BE2C (cell line): ENCODE measurements at places on chromosomes 11 and 22.

GRCh38 chr22:21641417-21641788, 699 bp upstream of the SDF2L1 start:
- peak; percentile 44 for DNase-seq

DNA sequence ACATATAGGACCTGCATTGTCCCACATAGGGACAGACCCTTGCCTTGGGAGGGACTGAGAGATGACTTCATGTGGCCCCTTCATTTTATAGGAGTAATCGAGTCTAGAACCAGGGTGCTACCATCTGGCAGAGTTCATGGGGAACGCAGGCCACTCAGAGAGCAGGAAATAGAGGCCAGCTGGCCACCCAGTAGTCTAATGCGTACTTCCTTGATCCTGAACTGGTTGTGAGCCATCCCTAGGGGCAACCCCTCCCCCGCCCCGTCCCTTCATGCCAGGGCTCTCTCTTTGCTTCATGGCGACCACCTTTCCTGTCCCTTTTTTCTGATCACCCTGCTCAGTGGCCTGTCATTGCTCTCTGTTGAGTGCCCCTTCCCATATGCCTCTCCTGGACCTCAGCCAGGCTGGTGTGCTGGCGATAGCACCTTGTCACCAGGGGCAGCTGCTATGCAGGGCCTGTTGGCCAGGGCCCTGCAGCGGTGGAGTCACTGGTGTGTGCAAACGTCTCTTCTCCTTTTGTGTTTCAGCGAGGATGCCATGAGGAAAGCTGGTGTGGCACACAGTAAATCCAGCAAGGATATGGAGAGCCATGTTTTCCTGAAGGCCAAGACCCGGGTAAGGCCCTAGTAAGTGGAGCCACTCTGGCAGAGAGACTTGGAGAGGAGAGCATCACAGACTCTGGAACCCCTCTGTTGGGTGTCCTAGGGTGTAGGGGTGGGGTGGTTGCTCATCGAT, 29.3 kb downstream of the MED15 start:
- peak; percentile 96 for DNase-seq

DNA sequence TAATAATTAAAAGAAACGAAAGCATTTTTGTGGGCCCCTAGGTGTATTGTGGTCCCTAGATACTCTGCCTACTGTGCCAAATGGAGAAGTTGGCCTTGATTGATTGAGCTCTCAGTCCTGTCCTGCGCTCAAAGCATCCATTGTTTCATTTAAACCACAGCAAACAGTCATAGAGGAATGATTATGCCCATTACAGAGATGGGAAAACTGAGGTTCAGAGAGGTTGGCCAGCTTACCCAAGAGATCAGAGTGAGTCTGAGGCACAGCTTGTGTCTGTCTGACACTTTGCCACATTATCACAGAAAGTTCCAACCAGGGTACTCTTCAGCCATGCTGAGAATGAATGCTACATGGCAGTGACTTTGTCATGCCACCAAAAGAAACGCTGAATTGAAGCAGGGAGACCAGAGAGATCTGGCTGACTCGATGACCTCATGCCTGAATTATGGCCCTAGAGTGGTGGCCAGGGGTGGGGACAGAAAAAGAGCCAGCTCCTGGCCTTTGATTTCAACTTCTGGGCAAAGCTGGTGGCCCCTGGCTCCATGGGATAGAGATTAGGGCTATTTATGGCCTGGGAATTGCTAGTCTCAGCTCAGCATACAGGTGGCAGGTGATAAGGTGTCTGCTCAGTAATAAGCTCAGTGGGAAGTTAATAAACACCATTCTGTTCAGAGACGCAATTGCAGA, 180.5 kb downstream of the MIAT start:
- no peak for DNase-seq

DNA sequence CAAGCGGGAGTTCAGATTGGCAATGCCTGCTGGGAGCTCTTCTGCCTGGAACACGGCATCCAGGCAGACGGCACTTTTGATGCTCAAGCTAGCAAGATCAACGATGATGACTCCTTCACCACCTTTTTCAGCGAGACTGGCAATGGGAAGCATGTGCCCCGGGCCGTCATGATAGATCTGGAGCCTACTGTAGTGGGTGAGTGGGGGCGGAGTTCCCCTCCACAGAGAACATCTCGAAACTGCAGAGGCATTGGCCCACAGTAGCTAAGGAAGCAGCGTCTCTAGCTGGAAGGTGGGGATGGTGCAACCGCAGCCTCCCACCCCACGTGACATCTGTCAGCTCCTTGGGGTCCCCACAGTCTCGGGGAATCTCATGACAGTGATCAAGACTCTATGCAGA, 10.9 kb downstream of the TUBA8 start:
- DNase-seq, result no peak

DNA sequence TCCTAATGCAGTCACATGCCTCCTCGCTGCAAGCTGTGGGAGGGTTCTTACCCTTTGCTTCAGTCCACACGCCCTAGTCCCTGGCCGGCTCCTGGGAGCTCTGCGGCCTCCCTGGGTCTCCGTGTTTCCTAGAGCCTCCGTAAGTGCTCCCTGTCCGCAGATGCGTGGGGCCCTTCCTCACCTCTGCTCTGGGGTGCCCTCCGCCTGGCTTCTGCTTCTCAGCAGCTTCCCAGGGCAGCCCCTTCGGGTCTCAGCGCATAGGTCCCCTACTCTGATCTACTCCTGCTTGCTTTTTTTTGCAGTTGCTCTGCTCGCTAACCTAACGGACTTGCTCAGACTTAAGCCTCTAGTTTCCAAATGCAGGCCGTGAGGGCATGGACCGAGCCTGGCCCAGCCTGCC, 22.4 kb downstream of the CAPN1 start:
- DNase-seq, result no peak

- DNase-seq, result no peak
Measured at GRCh38 chr11:22730319-22730718, 63.9 kb downstream of the GAS2 start.

DNA sequence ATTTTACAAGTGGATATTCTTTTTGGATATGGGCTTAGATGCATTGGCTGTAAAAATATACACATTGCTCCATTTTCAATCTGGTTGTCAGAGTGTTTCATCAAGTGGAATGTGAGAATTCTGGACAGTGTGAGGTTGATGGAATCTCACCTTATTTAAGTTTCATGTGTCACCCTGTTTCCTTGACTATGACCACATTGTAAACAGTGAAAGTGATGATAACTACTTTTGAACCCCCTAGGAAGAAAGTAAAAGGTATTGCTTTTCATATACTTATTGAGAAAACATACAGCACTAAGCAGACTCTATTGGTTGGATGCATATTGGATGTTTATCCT, 490.5 kb upstream of the RAG2 start:
- DNase-seq, result no peak

- DNase-seq, result no peak
Measured at GRCh38 chr11:1916132-1916985, 3.1 kb upstream of the TNNT3 start.

GRCh38 chr11:128905345-128906184, 14.4 kb downstream of the KCNJ5 start:
- peak; percentile 49 for DNase-seq

- peak; percentile 60 for DNase-seq
Measured at GRCh38 chr22:46734830-46735453, 3.1 kb downstream of the CERK start.

- no peak for DNase-seq
Measured at GRCh38 chr22:43246188-43246587, 59.3 kb upstream of the TTLL12 start.

DNA sequence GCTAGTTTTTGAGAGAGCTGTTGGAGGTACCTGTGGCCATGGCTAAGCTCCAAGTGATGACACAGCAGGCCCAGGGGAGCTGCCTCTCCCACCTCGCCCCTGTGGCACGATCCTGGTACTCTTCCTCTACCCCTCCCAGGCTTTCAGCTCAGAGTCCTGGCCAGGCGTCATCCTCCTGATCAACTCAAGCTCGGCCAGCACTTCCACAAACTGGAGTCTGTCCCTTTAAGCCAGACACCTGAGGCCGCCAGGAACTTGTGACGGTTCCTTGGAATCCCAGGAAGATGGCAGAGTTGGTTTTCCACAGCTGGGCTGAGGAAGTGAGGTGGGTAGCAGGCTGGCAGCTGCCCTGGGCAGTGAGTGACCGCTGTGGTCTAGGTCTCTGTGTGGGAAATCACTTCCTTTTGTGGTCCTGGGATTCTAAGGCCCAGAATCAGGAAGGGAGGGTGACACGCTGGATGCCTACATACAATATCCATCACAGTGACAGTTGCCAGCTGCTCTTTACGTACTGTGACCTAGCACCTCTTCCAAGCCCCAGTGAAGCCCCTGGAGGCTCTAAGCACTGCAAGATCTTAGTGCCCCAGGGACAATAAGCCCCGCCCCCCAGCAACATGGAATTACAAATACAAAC, 3.2 kb upstream of the CST6 start:
- peak; percentile 43 for DNase-seq

GRCh38 chr11:79434283-79434682, 6.5 kb downstream of the TENM4 start:
- no peak for DNase-seq

DNA sequence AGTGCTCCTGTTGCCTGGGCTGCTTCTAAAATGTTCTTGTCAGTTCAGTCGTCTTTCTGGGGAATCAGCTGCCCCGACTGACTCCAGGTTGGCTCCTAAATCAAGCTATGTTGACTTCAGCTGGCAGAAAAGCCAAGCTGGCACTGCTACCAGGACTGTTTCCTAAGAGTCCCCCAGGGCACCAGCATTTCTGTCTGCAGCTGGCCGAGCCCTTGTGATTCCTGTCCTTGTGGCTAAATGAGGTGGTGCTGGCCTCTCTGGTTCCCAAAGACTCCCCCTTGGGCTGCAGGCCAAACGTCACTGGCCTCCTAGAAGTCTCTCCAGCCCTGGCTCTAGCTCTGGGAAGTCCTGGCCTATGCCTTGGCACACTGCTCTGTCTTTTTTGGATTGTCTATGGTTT, 31.1 kb downstream of the GRAMD1B start:
- DNase-seq, result peak; percentile 39

- DNase-seq, result no peak
Measured at GRCh38 chr11:74473382-74474173, 6.2 kb upstream of the KCNE3 start.

DNA sequence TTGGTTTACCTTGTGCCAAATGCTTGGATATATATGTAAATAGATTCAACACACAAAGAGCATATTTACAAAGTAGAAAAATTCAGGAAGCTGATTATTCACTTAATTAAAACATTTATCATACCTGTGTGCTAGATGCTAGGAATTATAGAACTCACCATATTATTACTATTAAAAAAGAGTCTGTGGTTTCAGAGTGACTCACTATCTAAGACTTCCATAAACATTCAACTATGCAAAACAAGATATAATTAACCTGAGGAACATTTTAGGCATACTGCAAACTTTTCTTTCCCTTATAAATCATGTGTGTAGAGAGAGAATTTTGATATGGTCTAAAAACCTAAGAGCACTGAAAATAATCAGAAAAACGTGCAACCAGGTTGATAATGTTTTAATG, 27.3 kb downstream of the CTSC start:
- DNase-seq, result no peak

DNA sequence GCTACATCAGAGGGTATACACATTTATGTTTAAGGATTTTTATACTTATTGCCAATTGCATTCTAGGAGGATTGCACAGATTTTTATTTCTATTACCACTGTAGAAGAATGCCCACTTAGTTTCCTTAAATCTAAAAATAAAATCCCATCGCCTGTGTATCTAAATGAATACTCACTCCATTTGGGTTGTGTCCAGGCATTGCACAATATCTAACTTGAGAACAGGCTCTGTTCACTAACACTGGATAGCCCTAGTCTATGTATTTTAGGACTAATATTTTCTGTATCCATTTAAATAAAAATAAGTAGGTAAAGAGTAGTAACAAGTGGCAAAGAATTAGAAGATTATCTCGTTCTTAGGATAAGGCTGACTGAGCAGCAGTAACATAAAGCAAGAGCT, 4.1 kb downstream of the C11orf52 start:
- no peak for DNase-seq

DNA sequence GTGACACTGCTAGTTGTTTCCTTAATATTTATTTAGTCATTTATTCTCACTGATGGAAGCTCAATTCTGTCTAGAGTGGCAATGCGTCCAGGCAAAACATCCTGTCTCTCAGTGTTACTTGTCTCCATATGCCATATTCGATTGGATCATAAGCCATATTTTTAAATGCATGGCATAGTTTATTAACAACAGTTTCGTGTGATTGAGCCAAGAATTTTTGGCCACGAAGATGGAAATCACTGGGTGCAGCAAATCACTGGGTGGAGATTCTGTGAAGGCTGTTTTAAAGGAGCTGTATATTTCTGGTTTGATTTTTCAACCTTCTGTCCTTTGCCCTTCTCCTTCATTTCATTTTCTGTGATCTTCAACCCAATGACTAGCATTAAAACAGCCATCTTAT, 205.2 kb downstream of the JRKL start:
- DNase-seq, result no peak

DNA sequence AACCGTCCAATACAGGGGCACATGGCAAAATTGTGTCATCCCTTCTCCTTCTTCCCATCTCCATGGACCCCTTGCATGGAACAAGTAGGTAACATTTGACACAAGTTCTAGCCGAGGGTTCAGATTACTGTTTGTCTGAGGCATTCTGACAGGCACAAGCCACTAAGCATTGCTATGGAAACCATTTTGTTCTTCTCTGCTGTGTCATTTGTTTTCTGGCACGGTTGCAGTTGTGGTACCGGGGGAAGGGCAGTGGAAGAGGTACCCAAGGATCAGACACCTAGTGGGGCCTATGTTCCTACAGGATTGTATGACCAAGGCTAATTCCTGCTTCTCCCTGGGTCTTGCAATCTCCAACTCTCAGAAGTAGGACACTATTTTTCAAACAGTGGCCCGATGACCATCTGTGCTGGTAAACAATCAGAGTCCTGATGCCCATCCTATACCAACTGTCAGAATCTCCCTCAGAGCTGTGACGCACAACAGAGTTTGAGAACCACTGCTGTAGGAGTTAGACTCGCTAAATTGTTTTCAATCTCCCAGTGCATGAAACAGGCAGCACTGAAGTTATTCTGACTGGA, 69.3 kb downstream of the KCNC1 start:
- no peak for DNase-seq

- no peak for DNase-seq
Measured at GRCh38 chr22:26534171-26534855, 22.0 kb upstream of the TFIP11 start.

DNA sequence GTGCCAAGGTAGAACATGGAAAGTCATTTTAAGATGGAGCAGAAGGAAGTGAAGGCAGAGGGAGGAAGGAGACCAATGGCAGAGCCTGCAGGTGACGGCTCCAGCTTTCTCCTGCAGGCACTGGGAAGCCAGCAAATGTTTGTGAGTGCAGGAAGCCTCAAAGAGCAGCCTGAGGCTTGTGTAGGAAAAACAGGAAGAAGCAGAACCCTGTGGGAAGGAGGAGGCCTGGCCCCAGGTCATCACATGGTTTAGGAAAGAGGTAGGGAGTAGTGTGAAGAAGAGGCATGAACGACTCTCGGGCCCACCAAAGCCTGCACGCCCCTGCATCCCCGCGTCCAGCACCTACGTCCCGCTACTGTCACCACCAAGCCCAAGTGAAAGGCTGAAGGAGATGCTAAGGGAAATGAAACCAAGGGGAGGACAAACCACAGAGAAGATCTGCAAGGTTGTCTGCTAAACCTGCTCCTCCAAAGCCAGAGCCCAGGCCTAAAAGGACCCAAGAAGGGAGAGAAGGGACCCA, 151.5 kb downstream of the CHST1 start:
- no peak for DNase-seq

GRCh38 chr11:27401833-27402316, 38.9 kb upstream of the CCDC34 start:
- no peak for DNase-seq
